ENCODE measurements at places on chromosomes 2 and 18.

DNA sequence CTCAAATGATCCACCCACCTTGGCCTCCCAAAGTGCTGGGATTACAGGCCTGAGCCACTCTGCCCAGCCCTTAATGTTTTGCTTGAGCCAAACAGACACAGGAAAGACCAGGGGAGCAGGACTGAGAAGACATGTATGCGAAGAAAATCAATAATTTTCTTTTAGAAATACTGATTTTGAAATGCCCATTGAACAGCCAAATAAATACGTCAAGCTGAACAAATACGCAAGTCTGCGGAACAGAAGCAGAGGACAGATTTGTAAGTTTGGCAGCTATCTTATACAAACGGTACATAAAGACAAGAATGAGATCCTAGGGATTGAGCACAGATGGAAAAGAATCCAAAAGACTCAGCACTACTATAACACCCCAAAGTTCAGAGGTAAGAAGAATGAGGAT, 20.8 kb downstream of the SF3B1 start:
- DNase-seq = no peak

- DNase-seq = no peak
Observed at GRCh38 chr2:137952586-137953129, 11.6 kb upstream of the HNMT start.

GRCh38 chr2:5933669-5934068, 241.5 kb downstream of the SOX11 start:
- DNase-seq = no peak

GRCh38 chr2:46364797-46365457, 67.7 kb downstream of the EPAS1 start:
- peak; percentile 59 for DNase-seq

- DNase-seq = no peak
Observed at GRCh38 chr18:65704046-65704445, 46.8 kb upstream of the CDH7 start.

DNA sequence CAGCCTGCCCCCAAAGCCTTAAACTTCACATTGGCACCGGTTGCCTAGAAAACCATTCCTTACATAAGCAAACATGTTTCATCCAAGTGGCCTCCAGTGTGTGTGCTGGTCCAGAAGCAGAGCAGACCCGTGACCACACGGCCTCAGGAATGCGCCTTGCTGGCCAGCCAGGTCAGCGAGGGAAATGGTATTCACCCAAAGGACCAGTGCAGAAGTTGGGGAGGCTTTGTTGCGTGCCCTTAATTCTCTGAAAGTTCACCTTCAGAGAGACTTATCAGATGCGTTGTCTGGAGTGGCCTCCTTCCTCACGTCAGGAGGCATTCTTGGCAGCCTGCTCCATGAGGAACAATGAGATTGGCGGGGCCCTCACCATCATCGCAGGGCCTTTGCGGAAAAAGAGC, 25.9 kb downstream of the NRP2 start:
- no peak for DNase-seq

DNA sequence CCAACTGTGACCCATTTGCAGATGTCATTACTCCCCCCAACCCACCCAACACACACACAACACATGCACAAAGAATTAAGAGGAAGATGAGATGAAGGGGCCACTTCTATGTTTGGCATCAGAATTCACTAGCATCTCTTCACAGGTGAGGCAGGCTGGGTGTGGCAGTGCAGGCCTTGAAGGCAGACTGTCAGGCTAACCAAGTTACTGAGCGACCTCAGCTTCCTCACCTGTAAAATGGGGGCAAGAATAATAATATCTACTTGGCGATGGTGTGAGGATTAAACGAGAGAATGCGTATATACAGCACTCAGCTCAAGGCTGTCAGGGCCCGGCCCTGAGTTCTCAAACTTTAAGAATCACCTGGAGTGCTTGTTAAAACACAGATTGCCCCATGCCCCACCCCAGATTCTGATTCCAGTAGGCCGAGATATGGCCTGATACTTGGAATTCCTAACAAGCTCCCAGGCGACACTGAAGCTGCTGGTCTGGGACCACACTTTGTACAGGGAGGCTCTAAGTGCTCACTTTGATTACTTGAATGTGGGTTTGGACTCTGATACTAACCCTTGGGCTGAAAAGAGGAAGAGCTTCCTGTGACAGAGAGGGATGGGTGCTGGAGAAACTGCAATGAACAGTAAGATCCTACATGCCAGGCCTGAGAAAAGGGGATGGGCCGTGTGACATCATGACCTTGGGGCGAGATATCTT, 1.1 kb downstream of the ACTG2 start:
- no peak for DNase-seq

DNA sequence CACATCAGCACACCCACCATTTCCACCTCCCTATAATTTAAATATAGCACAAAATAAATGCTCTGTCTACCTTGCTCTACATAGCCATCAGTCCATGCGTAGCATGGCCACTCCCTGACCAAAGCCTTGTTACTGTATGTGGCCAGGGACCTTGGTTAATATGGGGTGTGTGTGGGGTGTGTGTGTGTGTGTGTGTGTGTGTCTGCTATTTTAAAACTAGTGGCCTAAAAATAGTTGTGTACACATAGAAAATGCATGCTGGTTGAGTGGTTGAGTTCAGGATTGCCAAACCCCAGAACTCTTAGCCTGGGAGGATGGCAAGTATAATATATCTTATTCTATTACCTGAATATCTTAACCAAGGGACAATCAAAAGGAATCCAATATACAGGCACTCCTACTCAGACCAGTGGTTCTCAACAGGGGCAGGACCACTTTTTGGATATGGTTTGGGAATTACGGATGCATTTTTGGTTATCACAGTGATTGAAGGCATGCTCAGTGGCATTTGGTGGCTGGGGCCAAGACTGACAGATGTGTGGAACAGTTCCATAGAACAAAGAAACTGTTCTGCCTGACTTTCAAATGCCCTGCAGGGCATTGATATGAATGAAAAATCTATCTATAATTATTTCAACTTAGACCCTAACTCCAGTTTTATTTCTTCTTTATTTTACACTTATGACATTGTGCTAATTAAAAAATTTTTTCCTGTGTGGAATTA, 72.3 kb upstream of the PSME4 start:
- DNase-seq = peak; percentile 6

DNA sequence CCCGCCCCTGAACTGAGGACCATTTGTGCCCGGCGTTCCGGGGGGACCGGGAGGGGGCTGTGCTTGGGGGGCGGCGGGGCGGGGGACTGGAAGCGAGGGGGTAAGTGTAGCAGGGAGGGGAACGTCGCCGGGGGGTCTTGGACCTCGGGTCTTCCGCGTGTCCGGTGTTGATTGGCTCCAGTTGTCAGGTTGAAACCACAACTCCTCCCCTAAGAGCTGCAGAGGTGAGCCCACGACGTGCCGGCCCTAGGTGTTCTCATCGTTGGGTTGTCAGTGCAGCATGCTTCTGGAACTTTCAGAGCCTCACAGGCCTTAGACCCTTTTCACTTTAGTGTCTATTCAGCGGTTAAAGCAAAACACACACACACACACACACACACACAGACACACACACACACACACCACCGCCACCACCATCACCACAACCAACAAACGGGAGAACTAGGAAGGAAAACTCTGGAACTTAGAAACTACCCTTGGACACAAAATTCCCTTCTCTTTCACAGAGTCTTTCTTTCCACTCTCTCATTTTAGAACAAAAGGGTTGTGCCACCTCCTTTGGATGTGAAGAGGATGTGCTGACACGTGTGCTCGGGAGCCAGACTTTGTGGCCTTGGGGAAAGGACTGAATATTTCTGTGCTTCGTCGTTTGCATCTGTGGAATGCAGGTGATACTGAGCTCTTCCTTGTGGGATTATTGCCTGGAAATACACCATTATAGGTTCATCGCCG, 6.7 kb upstream of the DLX2 start:
- no peak for DNase-seq

- DNase-seq = peak; percentile 39
Observed at GRCh38 chr2:210195101-210195852, 24.1 kb upstream of the KANSL1L start.

DNA sequence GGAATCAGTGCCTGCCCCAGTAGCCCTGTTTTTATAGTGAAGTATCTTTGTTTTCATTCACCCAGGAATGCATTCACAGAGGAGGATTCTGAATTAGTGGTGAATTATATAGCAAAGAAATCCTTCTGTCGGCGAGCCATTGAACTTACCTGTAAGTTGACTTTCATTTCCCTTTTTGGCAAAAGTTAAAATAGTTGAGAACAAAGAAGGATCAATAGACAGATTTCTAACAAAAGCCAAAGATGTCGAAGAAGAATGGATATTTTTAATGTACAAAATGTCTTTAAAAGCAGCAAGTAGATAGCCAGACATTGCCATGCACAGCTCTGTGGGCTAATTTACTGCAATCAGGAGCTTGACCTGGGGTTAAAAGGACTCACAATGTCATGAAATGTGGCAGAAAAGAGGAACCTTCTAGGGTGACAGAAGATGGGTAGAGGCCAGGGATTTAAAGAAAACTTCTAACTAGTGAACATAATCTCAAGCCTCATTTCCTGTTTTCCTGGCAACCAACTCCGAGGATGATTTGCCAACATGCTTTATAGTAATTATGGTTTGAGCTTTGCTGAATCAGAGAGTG, 53.8 kb upstream of the TMEM87B start:
- DNase-seq = peak; percentile 8

DNA sequence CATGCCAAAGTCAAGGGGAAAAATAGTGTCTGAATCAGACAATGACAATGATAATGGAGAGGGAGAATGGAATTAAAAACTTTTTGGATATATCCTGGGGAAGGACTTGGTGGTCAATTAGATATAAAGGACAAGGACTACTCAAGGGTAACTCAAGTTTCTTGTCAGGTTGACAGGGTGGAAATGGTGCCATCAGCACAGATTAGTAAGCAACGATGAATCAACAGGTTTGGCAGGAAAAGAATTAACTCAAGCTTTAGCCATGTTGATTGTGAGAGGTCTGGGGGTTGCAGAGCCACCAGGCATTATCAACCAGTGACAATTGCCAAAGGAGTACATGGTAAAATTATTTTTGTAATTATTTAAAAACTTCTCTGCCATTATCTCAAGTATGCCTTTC, 35.8 kb upstream of the SPATS2L start:
- DNase-seq = no peak

DNA sequence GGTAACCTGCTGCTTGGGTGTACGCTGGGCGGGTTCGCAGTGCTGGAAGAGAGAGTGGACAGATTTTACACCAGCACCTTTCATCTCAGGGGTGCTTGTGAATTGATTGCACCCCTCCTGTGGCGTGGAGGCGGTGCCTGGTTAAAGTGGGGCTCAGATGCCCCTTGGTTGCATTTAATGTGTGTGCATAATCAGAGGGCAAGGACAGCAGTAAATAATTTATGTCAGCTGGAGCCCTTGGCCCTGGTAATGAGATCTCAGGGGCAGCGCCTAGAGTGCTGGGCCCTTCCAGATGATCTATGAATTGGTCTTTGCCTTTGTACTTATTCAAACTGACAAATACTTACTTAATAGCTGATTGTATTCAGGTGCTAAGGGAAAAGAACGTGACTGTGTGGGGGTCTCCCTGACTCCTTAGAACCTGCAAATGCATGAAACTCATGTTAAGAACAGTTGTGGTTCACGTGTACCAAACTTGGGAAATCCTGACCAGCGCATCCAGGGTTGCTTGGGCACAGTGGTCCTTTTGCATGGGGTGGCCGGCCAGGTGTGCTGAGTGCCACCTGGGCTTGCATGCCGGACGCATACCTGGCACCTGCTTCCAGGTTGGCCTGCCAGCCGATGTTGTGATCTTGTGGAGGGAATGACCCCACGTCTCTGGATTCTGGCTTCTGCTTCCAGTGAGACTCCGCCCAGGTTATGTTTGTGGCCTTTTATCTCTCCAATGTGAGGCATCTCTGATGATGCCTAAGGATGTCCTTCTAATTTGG, 118.5 kb downstream of the AGAP1 start:
- DNase-seq = no peak

GRCh38 chr18:68314403-68314802, 400.5 kb downstream of the TMX3 start:
- DNase-seq = peak; percentile 38

DNA sequence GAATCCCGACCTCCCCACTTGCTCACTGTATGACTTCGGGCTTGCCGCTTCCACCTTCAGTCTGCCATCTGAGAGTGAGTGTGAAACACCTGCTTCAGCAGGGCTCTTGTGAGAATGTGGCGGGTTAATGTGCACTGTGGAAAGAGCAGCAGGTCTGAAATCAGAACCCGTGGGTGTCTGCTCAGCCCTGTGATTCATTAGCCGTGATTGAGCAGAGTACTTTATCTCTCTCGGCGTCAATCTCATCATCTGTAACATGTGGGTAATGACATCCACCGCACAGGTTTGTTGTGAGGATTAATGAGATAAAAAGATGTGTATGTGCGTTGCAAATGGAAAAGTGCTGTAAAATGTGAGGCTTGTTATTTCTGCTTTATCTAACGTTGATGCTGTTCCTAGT, 128.6 kb downstream of the LRATD1 start:
- no peak for DNase-seq

DNA sequence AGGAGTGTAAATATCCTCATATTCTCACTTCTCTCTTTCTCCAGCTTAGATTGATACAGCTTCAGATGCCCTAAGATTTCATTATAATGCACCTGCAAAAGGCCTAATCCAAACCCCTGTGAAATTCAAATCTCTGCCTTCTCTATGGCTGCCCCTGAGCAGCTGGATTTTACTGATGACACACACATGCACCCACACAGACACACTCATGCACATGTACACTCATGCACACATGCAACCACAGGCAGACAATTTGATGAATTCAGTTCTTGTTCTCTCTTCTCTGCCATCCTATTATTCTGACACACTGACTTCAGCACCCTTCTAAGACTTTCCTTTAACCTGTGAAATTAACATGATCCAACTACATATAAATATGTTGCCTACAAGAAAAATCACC, 563.2 kb downstream of the RNF144A start:
- DNase-seq = no peak

GRCh38 chr18:26480897-26481795, 67.2 kb downstream of the KCTD1 start:
- peak; percentile 77 for DNase-seq

- DNase-seq = no peak
Observed at GRCh38 chr2:37773371-37774130, 102.1 kb upstream of the CDC42EP3 start.

GRCh38 chr2:121080013-121080772, 204.8 kb downstream of the TFCP2L1 start:
- peak; percentile 10 for DNase-seq

DNA sequence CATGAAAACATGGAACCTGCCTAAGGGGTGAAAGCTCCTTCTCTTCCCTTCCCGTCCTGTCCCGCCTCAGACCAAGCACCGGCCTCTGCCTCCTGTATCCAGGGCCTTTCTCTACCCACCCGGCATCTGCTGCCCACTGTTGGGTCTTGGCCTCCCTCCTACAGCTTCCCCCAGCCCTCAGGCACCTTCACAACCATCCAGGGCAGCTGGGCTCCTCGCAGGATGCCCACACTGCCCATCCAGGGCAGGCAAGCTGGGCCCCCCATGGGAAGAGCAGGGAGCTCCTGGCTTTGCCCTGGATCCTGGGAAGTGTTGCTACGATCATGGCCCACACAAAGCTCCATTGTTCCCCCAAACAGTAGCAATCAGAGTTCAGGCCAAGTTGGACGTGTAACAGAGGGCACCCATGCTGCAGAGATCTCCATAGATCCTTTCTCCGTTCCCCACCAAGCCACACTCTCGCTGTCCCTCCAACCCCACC, 206.6 kb downstream of the NDUFA10 start:
- DNase-seq = no peak
